ENCODE measurements at places on chromosomes 16 and 17.
A peak's percentile ranks its signal among the peaks of the same experiment; 100 is the strongest.

DNA sequence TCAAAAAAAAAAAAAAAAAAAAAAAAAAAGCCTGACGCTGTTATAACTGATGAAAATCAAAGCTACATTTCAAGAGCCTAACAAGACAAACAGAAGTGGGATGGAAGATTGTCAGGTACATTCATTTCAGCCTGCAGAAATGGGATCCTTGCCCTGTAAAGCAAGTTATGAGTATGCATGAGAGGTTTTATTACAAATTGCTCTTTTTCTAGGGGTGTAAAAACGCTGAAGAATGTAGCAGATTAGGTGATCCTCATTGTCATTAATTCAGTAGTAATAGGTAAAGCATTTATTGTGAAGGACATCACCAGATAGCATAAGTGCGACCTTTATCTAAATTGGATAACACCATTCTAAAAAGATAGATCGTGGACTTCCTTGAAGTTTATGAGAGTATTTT lies 208.3 kb downstream of the KCNJ2 start:
- peak; percentile 34 for DNase-seq

GRCh38 chr16:76653390-76654026 lies 376.3 kb downstream of the CNTNAP4 start:
- DNase-seq: peak; percentile 56

GRCh38 chr16:21654881-21655280 lies 2.5 kb upstream of the IGSF6 start:
- no peak for DNase-seq

- no peak for DNase-seq
Observed at GRCh38 chr16:471353-472198, 46.1 kb downstream of the RAB11FIP3 start.

GRCh38 chr17:10648381-10648780 lies 8.7 kb downstream of the MYH3 start:
- no peak for DNase-seq

GRCh38 chr16:54385141-54385540 lies 98.6 kb upstream of the IRX3 start:
- DNase-seq: no peak

GRCh38 chr17:70028978-70029767 lies 45.9 kb upstream of the KCNJ16 start:
- DNase-seq: no peak

- peak; percentile 63 for DNase-seq
Observed at GRCh38 chr16:2874912-2875362, 8.1 kb upstream of the FLYWCH2 start.

DNA sequence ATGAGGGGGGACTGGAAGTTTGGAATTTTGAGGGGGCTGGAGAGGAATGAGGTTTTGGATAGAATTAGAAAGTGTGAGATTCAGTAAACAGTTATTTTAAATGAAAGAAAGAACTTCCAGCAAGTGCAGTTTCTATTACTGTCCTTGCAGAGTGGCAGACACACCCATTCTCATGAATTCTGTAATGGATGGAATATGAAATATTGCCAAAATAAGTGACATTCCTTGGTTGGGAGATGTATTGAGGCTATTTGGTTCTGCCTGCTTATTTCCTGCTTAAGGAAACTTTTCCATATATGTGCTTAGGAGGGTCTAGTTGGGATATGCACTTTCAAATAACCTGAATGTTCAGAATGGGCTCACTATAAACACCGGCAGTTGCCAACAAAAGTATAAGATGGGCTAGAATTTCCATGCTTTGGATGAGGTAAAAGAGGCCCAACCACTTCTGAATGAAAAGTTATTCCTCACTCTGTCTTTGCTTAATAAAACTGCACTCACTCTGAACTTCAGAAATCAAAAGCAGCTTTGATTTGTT lies 434.4 kb downstream of the CA10 start:
- DNase-seq: no peak

DNA sequence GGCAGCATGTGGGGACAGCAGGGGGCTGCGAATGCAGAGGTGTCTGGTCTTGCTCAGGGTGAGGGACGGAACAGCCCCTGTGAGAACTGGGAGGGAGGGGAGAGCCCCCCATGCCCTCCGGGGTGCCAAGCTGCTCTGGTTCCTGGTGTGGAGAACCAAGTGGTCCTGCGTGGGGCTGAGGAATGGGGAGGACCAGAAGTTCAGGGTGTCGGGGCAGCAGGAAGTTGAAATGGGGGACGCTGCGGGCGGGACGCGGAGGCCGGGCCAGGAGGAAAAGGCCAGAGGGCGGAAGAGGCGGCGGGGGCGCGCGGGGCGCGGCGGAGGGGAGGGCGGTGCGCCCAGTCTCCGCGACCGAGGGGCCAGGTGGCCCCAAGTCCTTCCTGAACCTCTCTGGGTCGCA lies 3.6 kb downstream of the ALDH3A1 start:
- DNase-seq: no peak

GRCh38 chr17:29102046-29102445 lies 59.1 kb downstream of the PIPOX start:
- DNase-seq: no peak

- no peak for DNase-seq
Observed at GRCh38 chr17:13484020-13484419, 117.7 kb downstream of the HS3ST3A1 start.

GRCh38 chr16:24102209-24102660 lies 153.9 kb upstream of the CACNG3 start:
- DNase-seq: peak; percentile 80

GRCh38 chr17:70241071-70241470 lies 71.7 kb downstream of the KCNJ2 start:
- no peak for DNase-seq

GRCh38 chr16:57764341-57765159 lies 29.0 kb downstream of the KATNB1 start:
- no peak for DNase-seq

Data from right lung (tissue), 10 donors.